Peyer's patch (tissue), 4 donors: ENCODE measurements at places on chromosomes 7 and 10.

DNA sequence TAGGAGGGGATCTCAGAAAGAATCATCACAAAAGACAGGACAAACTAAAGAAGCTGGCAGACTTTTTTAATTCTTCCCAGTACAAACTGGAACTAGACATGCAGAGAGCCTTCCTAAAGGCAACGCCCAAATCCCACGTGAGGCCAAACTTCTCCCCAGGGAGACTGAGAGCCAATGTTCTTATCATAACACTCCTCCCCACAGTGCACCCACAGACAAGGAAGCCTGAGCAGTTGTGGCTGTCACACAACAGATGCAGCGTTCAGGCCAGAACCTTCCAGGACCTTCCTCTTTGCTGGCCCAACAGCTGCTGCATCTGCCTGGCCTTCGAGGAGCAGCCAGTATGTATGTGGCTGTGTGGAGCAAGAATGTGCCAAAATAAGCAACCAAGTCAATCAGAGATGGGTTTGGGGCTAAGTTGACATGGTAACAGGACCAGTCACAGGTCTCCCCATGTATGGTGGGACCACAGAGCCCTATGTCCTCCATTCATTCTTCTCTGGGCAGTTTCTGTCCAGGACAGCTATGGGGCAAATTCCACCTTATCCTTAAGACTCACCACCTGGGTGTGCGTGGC, 34.9 kb downstream of the SRPK2 start:
- DNase-seq = peak; percentile 52

DNA sequence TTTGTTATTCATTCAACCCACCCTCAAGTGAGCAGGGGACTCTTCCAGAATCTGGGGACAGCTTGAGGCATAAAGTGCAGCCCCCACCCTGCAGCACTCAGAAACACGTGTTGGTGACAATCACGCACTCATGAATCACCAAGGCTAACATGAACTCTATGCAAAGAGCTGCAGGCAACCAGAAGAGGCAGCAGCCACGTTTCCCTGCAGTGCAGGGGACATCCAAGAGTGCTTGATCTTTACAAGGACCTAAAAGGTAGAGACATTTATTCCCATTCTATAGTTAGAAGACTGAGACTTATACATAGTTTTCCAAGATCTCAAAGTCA, 135.2 kb upstream of the GDF10 start:
- DNase-seq = no peak

DNA sequence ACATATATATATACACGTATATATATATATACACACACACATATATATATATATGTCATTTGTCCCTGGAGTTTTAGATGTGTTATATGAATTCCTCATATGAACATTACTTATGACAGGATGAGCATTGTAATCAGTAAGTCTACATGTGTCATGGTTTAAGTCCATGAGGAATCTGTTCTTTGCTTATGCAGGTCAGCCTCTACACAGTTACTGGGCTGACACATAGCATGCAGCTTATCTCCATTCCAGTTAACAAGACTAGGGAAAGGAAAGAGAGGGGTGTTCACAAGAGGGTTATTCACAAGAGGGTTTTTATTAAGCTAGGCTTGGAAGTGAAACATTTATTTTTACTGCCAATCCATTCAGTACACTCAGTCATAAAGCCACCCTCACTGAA, 226.7 kb downstream of the SNX13 start:
- no peak for DNase-seq

GRCh38 chr10:21757185-21757901, 223.3 kb downstream of the MLLT10 start:
- DNase-seq = no peak

- DNase-seq = no peak
Measured at GRCh38 chr10:128729910-128730420, 603.7 kb upstream of the MKI67 start.

DNA sequence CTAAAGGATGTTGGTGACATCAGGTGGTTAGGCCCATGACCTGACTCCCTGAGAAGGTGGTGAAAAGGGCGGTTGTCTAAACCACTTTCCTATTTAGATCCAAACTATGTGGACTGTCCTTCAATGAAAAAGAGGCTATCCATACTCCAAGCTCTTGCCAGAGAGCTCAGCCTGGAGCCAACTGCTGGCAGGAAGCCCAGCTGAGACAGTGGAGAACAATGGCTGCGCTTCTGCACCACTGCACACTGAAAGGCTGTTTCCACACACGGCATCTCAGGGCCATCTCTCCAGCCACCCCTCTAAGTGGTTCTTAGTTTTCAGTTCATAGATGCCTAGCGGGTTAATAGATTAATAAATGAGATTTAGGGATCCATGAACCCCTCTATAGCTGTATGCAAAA, 488.8 kb upstream of the ZMIZ1 start:
- no peak for DNase-seq

DNA sequence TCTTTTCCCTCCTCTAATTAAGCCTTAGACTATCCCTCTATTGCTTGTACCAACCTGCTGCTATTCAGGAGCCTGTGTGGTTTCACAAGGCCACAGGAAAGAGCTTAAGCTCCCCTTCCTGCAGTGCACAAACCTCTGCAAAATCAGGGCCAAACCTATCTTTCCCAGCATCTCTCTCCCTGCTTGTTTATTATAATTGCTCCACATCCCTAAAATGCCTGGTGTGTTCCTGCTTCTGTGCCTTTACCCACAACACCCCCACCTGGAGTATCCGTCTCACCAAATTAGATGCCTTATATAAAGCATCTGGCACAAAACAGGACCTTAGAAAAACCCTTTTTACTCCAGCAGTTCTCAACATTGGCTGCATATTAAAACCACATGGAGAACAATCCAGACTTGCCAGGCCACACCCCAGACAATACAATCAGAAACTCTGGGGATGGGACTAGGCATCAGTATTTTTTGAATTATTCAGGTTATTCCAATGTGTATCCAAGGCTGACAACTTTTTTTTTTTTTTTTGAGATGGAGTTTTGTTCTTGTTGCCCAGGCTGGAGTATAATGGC, 16.7 kb downstream of the SEC31B start:
- no peak for DNase-seq

DNA sequence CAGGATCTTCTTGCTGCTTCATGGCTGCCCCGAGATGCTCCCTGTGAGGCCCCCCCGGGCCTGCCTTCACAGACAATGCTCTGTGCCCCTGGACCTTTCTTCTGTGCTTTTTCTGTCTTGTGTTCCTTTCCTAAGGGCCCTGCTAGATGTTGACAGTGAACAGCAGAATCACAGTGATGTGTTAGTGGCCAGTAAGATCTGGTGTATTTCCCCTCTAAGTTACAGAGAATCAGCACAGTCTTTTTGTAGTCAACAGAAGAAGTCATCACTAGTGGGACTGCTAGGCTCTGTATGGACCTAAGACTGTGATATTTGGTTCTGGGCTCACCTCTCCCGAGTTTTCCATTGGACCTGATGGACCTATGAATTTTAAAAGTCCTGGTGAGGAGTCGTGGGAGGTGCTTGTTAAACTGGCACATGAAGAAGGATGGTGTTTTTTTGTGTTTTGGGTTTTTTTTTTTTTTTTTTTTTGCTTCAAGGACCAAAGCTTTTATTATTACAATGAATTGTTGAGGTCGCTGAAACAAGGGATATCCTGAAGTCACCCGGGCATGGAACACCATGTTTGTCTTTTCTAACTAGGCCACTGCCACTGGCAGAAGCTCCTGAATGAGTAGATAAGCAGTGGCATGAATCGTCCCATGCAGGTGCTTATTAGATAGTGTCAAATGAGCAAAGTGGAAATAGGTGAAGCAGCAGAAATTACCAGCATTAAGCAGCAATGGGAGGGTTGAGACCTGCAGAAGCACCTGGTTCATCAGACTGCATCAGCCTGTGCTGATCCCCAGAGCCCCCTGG, 194.8 kb downstream of the CELF2 start:
- DNase-seq = no peak

GRCh38 chr7:6167587-6168476, 104.6 kb downstream of the CYTH3 start:
- no peak for DNase-seq
